ENCODE measurements at places on chromosomes 5 and 9.

DNA sequence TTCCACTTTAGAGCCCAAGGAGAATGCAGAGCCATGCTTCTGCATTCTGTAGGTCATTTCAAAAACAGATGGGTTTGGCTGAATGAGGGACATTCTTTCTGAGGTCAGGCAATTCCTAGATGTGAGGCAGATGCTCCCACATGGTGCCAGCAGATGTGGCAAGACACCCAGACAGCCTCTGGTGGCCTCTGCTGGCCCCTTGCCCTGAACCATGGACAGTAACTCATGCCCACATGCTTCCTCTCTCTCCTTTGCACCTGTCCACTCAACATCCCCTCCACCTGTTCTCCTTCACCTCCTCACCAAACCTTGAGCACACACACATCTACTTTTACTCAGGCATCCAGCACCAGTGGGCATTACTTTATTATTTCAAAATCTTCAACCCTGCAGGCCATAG, 252.3 kb downstream of the DNAH5 start:
- DNase-seq: no peak

DNA sequence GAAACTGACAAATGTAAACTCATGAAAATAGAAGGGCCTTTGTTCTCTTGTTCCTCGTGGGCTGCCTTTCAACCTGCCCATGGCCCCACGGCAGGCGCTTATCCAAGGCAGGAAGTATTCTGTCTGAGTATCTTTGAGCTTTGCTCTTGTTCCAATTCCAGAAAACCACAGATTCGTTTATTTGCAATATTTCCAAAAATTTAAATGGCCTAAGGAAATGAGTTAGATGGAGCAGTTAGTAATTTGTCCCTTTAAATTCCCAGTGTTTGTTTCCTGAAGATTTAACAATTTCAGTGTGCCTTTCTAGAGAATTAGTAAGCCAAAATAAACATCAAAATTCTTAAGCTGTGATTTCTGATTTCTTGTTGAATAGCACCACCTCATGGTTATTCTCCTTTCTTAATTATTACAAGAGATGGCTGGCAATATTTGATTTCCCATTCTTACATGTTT, 299.4 kb upstream of the RASA1 start:
- DNase-seq: no peak

- no peak for DNase-seq
Observed at GRCh38 chr5:74866596-74867162, 492 bp upstream of the FAM169A start.

DNA sequence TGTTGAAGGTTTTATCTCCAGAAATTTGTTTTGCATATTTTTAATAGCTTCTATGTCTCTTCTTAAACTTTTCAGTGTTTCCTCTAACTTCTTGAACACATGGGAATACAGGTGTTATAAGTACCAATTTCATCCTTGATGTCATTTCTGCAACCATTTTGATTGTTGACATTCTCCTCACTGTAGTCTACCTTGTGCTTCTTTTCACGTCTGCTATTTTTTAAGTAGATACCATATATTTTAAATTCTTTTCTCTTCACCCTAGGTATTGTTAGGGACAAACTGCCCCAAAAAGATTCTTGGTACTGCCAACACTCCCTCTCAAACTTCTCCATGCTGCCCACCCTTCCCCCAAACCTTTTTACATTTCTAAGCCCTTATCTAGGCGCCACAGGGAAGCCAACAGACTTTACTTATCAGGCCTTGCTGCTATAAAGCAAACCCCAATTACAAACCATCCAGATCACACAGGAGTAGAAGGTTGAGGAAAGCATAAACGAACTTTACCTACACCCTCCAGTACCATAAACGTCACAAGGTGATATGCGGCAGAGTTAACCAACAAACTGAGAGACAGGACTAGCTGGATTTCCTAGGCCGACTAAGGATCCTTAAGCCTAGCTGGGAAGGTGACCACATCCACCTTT, 1165.3 kb downstream of the TAF11L14 start:
- no peak for DNase-seq

DNA sequence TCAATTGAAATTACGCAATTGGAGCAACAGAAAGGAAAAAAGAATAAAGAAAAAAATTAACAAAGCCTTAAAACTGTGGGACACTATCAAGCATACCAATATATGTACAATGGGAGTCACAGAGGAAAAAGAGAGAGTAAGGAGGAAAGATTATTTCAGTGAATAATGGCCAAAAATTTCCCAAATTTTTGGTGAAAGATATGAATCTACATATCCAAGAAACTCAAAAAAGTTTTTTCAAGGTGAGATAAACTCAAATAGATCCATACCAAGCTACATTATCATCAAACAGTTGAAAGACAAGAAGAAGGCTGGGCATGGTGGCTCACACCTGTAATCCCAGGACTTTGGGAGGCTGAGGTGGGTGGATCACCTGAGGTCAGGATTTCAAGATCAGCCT, 8.8 kb upstream of the BRD3 start:
- DNase-seq: no peak

DNA sequence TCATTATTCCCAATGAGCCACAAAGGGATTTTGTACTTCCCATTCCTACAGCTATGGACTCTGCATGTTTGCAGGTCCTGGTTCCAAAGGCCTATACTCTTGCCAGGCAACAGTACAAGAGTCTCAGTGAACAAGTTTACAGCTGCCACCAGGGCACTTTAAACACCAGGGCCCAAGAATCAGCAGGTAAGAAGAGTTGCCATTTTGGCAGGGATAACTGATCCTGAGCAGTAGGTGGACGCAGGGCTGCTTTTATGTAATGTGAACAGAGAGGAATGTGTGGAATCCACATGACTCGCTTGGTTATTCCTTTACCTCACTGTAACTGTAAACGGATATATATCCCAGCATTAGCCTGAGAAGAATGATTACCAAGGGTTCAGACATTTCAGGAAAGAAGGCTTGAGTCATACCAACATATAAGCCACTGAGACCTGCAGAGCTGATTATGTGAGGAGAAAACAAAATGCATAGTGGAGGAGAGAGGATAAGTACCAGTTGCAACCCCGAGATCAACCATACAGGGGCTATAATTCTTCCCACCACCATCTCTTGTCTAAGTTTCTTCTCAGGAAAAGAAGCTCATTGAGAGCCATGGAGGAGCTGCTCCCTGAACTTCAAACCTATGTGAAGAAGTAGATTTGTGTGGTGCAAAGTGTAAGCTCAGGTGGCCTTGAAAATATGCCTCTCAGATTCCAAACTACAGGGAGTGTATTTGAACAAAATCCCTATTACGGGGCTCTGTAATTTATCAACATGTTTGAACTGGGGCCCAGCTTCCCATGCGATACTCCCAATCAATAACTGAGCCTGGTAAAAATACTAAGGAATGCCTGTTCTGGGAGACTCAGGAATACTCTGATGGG, 24.6 kb downstream of the RAPGEF6 start:
- DNase-seq: no peak

DNA sequence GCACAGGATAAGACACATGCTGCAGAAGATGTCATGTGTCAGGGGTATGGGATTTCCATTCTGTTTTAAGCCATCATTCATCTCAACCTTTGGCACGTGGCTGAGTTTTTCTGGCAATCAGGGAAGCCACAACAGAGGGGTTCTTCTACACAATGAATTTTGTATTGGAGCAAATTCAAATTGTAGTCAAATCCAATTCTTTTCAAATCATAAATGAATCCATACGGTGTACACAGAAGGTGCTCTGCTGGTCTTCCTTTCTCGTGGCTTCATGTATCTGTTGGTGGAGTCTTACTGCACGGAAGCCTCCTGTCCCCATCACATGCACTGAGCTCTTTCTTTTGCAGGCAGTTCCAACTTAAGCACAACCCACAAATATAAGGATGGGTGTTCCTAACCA, 436.7 kb upstream of the DAP start:
- DNase-seq: no peak

- DNase-seq: no peak
Observed at GRCh38 chr9:36935768-36936497, 98.1 kb downstream of the PAX5 start.

GRCh38 chr9:114462791-114463190, 42.5 kb downstream of the WHRN start:
- DNase-seq: no peak

DNA sequence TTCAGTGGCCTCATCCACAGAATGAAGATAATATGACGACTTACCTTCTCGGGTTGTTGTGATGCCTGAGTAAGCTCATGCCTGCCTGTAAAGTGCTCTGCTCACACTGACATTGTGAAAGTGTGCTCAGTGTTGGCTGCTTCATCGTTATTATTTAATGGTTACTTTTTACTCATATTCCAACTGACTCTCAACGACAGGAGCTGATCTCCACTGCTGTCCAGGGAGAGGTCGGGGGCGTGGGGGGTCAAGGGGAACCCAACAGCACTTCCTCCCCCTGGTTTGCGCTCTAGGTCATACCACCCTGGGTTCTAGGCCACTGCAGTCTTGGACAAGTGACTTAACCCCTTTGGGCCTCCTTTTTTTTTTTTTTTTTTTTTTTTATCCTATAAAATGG, 52.9 kb upstream of the ANGPTL2 start:
- no peak for DNase-seq

GRCh38 chr5:77550406-77550805, 58.3 kb upstream of the WDR41 start:
- no peak for DNase-seq

DNA sequence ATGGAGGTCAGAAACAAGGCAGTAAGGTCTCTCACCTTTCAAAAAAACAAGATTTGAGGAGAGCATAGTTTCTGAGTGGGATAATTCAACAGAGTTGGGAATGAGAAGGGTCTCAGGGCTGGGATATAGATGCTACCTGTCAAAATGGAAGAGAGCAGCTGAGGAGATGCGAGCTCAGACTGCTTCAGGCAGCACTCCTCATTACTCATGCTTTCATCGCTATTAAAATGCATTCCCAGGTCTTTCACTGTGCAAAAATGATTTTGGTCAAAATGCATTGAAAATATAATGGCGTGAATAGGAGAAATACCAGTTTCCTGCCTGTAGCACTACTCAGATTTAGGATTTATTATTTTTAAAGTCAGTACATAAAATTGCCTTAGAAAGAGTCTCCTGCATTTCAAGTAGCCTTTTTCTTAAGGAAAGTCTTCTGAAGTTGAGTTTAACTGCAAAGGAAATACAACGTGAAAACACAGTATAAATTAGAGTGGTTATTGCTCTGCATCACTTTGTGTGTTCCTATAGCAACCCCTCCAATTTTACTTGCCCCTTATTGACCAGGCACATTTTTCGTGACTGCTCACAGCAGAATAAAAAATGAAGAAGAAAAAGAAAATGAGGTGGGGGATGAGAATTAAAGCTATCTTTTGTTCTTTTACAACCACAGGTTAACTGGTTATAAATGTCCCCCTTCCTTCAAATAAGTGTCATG, 724.8 kb upstream of the SEMA6A start:
- DNase-seq: no peak

DNA sequence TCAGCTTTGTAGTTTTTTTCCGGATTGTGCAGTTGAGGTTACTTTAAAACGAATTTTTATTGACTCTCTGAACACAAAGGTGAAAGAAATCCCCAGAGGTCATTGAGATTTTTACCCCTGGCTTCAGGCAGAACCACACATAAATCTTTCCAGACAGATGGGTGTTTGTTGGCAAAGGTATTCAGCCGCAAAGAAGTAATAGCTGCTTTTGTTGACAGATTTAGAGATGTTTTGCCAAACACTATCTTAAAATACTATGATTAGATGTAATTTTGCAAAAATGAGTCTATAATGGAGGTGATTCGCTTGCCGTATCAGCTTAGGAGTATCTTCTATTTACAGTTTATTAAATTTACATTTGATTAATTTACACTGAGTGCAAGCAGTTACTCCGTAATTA, 418.3 kb upstream of the CLINT1 start:
- no peak for DNase-seq

GRCh38 chr5:68335075-68335474, 119.5 kb downstream of the PIK3R1 start:
- DNase-seq: no peak

DNA sequence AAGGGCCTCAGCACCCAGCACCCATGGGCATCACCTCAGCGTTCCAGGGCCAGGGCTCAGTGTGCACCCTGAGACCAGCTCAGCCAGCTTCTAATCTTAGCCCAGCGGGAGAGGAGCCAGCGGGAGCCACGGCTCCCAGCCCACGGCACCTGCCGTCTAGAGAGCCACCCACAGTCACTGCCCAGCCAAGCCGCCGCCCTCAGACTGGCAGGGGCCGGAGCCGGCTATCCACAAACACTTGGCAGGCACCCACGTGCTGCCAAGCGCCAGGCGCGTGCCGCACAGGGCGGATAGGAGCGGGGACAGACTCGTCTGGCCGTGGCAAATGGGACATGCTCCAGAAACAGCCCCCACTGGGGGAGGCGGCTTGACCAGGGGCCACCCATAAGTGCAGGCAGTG, 18.6 kb downstream of the BRD3 start:
- DNase-seq: no peak

- DNase-seq: no peak
Observed at GRCh38 chr5:109997161-109997560, 307.4 kb downstream of the MAN2A1 start.

DNA sequence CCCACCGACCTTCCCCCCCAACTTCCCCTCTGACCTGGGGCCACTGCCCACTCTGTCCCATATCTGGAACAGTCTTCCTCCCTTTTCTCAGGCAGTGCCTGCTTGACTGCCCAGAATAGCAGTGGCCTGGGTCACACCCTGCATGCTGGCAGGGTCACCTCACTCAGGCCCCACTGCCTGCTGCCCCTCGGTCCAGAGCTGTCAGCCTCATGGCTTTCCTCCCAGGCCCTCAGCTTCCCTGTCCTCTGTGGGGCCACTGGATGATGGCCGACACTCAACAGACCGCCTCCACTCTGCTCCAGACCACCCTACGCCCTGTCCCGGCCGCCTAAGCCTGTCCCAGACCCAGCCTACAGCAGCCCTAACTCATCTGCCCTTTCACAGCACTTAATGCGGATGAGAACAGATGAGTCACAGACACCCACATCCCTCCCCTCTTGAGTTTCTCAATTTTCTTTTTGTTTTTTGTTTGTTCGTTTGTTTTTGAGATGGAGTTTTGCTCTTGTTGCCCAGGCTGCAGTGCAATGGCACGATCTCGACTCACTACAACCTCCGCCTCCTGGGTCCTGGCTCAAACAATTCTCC, 5.9 kb downstream of the PNPLA7 start:
- DNase-seq: no peak

GRCh38 chr5:35032356-35032755, 15.4 kb downstream of the AGXT2 start:
- no peak for DNase-seq

DNA sequence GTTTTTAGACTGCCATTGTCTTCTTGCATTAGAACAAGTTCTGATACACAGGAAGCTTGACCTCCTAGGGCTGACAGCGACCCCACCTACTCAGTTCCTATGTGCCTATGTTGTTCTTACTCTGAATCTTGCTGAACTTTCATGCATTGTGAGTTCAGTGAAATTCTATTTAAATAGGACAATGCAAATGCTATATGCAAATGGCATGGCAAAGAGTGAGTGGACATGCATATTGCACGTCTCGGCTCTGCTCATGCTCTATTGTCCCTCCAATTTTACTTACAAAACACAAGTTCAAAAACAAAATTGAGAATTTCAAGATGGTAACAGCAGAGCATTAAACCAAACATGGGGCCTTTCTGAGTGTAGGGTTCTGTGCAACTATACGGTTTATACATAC, 5.3 kb upstream of the DCP2 start:
- DNase-seq: no peak

GRCh38 chr9:121593066-121593465, 58.4 kb upstream of the DAB2IP start:
- no peak for DNase-seq

GRCh38 chr5:170509348-170509660, 5.5 kb downstream of the KCNIP1 start:
- DNase-seq: no peak

GRCh38 chr5:69502367-69502766, 9.8 kb downstream of the OCLN start:
- DNase-seq: no peak

All from GF-D8 (cell line).